ENCODE measurements at places on chromosomes 6 and 20. TPM values are rescaled to one million over a fixed set of nuclear protein-coding genes. Genes with fewer than 3 reads are reported as not detected.

DNA sequence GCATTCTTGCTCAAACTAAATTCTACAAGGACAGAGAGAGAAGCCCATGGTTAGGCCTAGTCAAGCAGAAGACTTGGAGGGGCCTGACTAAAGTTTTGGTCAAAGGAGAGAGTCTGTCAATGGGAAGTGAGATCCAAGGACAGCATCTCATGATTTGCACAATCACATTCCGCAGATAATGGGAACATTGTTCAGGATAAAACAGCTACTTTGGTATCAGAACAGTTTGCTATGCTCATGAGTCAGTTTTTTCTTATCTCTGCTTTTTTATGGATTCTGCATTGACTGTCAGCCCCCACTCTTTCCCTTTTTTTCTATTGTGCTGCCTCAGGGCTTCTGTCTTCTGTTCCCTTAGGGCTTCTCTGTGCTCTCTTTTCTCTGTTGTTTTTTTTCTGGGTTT is 28.6 kb downstream of the AKAP7 start:
- H3K27ac ChIP-seq, result no peak overlapping the region
- H3K36me3 ChIP-seq, result peaks cover under 1% of the 10 kb centered on the region
- no peaks in the 10 kb centered on the region for H3K4me1 ChIP-seq
- no peak overlapping the region for H3K4me3 ChIP-seq

- no peak overlapping the region for H3K4me3 ChIP-seq
- peaks cover 52% of the 10 kb centered on the region for H3K27me3 ChIP-seq
- DNase-seq, result no peak
- no peak overlapping the region for H3K27ac ChIP-seq
- H3K36me3 ChIP-seq, result no peaks in the 10 kb centered on the region
Measured at GRCh38 chr6:127517693-127518092, 1.4 kb downstream of the MTCL3 start.

GRCh38 chr20:3447321-3447720 is 23.5 kb upstream of the ATRN start:
- peaks cover 15% of the 10 kb centered on the region for H3K27me3 ChIP-seq
- H3K4me1 ChIP-seq, result no peaks in the 10 kb centered on the region

DNA sequence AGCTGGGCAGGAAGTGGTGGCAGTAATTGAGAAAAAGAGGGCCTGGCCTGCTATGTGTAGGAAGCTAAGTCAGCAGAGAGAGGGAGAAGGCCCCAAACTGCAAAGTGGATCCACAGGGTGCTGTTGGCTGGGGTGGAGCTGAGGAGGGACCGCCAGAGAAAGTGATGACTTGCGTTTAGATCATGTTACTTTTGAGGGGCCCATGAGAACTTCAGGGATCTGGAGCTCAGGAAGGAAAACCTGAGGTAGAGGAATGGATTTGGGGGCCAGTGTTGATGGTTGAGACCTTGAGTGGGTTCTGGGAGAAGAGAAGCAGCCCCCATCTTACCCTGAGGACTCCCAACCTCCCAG is 155.5 kb downstream of the MRPL14 start:
- H3K36me3 ChIP-seq, result no peaks in the 10 kb centered on the region
- DNase-seq, result no peak
- H3K4me1 ChIP-seq, result no peaks in the 10 kb centered on the region
- H3K4me3 ChIP-seq, result no peak overlapping the region

- no peaks in the 10 kb centered on the region for H3K36me3 ChIP-seq
- H3K4me1 ChIP-seq, result no peaks in the 10 kb centered on the region
- no peaks in the 10 kb centered on the region for H3K27me3 ChIP-seq
Measured at GRCh38 chr6:34901930-34902329, 12.9 kb downstream of the ANKS1A start.

DNA sequence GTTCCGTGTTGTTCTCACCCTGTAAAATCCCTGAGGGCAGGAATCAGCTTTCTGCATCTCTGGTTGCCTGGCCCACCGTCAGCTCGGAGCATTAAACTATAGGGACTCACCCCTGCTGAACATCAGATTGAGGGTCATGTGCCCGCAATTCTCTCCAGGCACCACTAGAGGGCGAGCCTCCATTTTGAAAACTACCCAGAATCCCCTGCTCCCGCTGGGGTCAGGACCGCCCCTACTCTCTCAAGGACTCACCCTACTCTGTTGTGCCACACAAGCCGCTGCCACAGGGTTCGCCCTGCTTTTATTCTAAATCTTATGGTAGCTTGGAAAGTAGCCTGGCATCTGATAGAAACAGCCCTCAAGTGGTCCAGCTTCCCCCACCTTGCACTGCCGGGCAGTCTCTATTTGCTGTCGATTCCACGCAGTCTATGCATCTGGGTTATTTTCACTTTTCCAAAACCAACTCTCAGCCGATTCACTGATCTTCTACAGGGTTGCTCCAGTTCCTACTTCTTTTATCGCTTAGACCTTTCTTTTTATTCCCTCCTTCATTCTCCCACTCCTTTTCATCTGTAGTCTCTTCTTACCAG is 244.1 kb upstream of the QKI start:
- no peak overlapping the region for H3K27ac ChIP-seq
- no peak for DNase-seq
- H3K36me3 ChIP-seq, result no peaks in the 10 kb centered on the region
- H3K4me3 ChIP-seq, result no peak overlapping the region

DNA sequence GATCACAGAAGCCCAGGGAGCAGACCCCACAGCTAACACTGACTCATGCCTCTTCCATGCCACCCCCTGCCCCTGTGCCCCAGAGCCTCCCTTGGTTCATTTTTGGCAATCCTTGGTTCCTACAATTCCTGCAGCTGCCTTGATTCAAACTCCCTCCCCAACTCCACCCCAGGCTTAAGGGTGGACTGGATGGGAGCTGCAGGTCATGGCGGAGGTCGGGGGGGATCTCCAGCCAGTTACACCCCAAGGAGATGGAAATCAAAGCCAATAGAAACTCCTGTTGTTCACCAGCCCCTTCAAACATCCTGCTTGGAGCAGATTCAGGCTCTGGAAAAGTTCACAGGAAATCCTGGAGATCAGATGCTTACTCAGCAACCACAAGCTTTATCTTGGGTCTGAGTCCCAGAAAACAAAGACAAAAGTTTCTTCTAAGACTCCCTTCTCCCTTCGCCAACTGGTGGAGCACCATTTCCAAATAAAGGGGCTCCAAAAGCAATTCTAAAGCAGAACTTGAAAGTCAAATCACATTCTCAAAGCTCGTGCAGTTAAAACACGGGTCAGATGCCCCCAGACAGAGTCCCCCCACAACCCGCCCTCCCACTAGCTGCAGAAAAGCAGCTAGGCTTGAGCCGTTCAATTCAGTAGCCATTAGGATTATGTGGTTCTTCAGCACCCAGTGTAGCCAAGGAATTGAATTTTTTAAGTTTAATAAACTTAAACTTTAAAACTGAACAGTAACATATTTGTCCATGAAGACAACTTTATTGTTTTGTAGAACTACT is 149.5 kb downstream of the ANKRD60 start:
- H3K36me3 ChIP-seq, result no peaks in the 10 kb centered on the region
- H3K27me3 ChIP-seq, result peaks cover 28% of the 10 kb centered on the region
- no peak overlapping the region for H3K27ac ChIP-seq
- peaks cover 7% of the 10 kb centered on the region for H3K4me1 ChIP-seq
- no peak overlapping the region for H3K4me3 ChIP-seq

DNA sequence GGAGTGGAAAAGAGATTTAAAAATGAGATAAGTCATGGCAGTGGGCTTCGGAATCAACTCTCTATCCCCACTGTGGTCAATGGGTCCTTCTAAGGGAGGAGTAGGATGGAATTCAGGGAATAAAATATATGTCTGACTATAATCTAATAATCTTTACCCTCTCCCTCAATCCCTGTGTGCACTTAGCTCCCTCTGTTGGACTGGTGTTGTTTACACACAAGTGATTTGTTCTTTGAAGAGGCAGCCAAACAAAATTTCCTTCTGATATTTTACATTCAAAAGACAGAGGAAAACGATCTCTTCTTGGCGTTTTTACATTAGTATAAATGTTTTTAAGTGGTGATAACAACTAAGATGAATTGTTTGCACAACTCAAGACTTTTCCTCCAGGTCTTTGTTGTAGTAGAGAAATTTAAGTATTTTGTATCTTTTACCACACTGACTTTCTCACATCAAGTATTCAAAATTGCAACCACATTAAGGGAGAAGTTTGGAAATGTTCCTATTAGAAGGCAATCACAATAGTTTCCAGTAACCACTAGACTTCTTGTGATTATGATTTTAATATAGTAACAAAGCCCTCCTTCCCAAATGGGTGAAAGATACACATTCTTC is 317.8 kb downstream of the CENPW start:
- no peak overlapping the region for H3K4me3 ChIP-seq
- H3K36me3 ChIP-seq, result no peaks in the 10 kb centered on the region
- no peak for DNase-seq
- H3K27ac ChIP-seq, result no peak overlapping the region
- no peaks in the 10 kb centered on the region for H3K27me3 ChIP-seq

GRCh38 chr20:3128275-3128984 is 31.2 kb downstream of the FASTKD5 start:
- no peak overlapping the region for H3K4me3 ChIP-seq
- H3K4me1 ChIP-seq, result no peaks in the 10 kb centered on the region
- peaks cover 22% of the 10 kb centered on the region for H3K36me3 ChIP-seq
- H3K27me3 ChIP-seq, result no peaks in the 10 kb centered on the region

GRCh38 chr6:134720353-134721059 is 229.4 kb downstream of the ALDH8A1 start:
- H3K4me1 ChIP-seq, result no peaks in the 10 kb centered on the region
- H3K4me3 ChIP-seq, result no peak overlapping the region
- DNase-seq, result no peak

GRCh38 chr20:17969278-17969883 is 563 bp downstream of the MGME1 start:
- H3K4me1 ChIP-seq, result peaks cover 78% of the 10 kb centered on the region
- H3K36me3 ChIP-seq, result peaks cover 41% of the 10 kb centered on the region
- peak overlapping the region; percentile 97 for H3K4me3 ChIP-seq
- no peak for DNase-seq

GRCh38 chr6:25750906-25751305 is 3.6 kb upstream of the SLC17A4 start:
- peaks cover 13% of the 10 kb centered on the region for H3K4me1 ChIP-seq
- no peak overlapping the region for H3K4me3 ChIP-seq
- H3K27ac ChIP-seq, result no peak overlapping the region
- no peaks in the 10 kb centered on the region for H3K27me3 ChIP-seq
- DNase-seq, result no peak

The OR10C1 gene
- total RNA-seq, result not detected

The ATP9A gene
- 0.07 TPM for total RNA-seq

The AFG1L gene
- 10.3 TPM for total RNA-seq

The CARMIL1 gene
- 3.4 TPM for total RNA-seq

The MMS22L gene
- total RNA-seq, result 17.9 TPM

The MYBL2 gene
- 99.5 TPM for total RNA-seq

The TSBP1 gene
- not detected for total RNA-seq

The ZNF334 gene
- total RNA-seq, result 0.27 TPM

The HLA-DQA1 gene
- total RNA-seq, result 628 TPM

The PRND gene
- total RNA-seq, result not detected

All from activated B cell treated with CpG ODN at 0.5 μM for 24 hours (primary cell).